ENCODE measurements at places on chromosomes 7 and 10. TPM values are rescaled to one million over a fixed set of nuclear protein-coding genes. Genes with fewer than 3 reads are reported as not detected.

The DOCK1 gene
- 15.6 TPM for total RNA-seq

GRCh38 chr7:70589010-70589409, 542.9 kb upstream of the GALNT17 start:
- DNase-seq = no peak
- H3K36me3 ChIP-seq = no peaks in the 10 kb centered on the region
- H3K4me1 ChIP-seq = no peaks in the 10 kb centered on the region
- no peak overlapping the region for H3K4me3 ChIP-seq
- no peaks in the 10 kb centered on the region for H3K27me3 ChIP-seq

GRCh38 chr7:11128498-11128897, 154.8 kb downstream of the PHF14 start:
- DNase-seq = no peak
- H3K4me3 ChIP-seq = no peak overlapping the region
- no peak overlapping the region for H3K27ac ChIP-seq
- H3K4me1 ChIP-seq = no peaks in the 10 kb centered on the region
- no peaks in the 10 kb centered on the region for H3K27me3 ChIP-seq

The FGF8 gene
- total RNA-seq = not detected

- no peaks in the 10 kb centered on the region for H3K36me3 ChIP-seq
- H3K27ac ChIP-seq = no peak overlapping the region
- no peak for DNase-seq
- no peak overlapping the region for H3K4me3 ChIP-seq
- H3K27me3 ChIP-seq = no peaks in the 10 kb centered on the region
Observed at GRCh38 chr10:75553550-75553949, 122.1 kb downstream of the LRMDA start.

Measured in uterus (tissue), 4 donors.